ENCODE measurements at places on chromosomes 5 and 9. TPM values are rescaled to one million over a fixed set of nuclear protein-coding genes. Genes with fewer than 3 reads are reported as not detected.
A peak's percentile ranks its signal among the peaks of the same experiment; 100 is the strongest.

- DNase-seq = no peak
Observed at GRCh38 chr9:87648606-87649005, 77.3 kb upstream of the CTSL start.

DNA sequence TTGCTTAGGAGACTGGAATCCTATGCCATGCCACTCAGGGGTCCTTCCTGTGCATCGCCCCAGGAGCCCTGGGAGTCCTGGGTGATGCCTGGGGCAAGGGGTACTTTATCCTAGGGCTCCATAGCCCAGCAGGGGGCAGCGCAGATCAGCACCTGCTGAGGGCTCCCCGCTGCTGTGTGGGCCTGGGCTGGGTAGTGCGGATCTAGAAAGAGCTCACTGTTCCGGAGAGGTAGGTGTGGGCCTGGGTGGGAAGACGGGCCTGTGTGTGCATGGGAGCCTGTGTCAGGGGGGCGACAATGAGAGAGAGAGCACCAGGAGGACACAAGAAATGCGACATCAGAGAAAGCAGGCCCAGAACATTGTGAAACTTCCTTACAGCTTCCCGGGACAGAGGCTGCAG, 11.4 kb upstream of the DAB2IP start:
- DNase-seq = peak; percentile 69

GRCh38 chr5:88884608-88884877, 1.6 kb upstream of the MEF2C start:
- DNase-seq = no peak

- DNase-seq = no peak
Observed at GRCh38 chr9:95000821-95001220, 274.3 kb downstream of the AOPEP start.

GRCh38 chr5:160305319-160305718, 7.0 kb downstream of the CCNJL start:
- DNase-seq = no peak

- no peak for DNase-seq
Observed at GRCh38 chr5:2677689-2678088, 73.8 kb downstream of the IRX2 start.

- no peak for DNase-seq
Observed at GRCh38 chr5:116604805-116605204, 30.2 kb upstream of the SEMA6A start.

- no peak for DNase-seq
Observed at GRCh38 chr5:74521401-74521800, 119.1 kb downstream of the ENC1 start.

DNA sequence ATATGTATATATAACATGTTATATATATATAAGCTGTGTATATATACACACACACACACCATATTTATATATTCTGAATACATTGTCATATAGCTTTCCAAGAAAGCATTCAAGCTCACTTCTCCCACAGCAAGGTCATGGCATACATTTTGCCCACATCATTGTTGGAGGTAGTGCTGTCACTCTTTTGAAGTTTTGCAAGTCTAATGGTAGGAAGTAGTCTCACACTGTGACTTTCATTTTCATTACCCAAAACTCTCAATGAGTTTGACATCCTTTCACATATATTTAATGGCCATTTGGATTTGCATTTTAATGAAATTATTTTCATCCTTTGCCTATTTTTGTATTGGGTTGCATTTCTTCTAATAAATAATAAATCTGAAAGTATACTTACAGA, 59.8 kb upstream of the COX7C start:
- DNase-seq = no peak

DNA sequence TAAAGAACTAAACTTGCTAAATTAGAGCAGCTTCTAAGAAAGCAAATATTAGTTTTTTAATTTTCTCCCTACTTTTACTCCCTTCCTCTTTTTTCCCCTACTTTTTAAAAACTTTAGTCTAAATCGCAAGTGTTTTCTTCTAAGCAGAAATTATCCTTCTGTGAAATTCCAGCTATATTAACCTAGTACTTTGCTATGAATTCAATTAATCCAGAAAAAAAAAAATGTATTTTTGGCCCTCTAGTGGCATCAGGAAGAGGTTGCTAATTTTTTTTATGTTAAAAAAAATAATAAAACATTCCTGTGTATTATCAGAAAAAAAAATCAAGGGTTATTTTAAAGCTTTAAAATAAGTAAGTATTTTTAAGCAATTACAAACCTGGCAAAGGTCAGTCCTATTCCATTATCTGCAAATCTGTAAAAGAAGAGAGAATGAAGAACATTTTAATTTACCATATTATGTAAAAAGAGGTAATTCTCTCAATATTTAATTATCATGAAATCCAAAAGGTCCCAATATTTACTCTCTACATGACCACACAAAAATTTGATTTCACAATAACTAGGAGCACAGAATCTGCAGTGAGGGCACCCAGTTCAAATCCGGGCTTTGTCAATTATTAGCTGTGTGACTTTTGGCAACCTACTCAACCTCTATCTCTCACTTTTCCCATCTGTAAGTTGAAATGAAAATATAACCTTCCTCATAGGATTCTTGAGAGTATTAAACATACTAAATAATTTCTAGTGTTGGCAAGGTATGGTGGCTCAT, 52.0 kb downstream of the CEMIP2 start:
- DNase-seq = peak; percentile 62

DNA sequence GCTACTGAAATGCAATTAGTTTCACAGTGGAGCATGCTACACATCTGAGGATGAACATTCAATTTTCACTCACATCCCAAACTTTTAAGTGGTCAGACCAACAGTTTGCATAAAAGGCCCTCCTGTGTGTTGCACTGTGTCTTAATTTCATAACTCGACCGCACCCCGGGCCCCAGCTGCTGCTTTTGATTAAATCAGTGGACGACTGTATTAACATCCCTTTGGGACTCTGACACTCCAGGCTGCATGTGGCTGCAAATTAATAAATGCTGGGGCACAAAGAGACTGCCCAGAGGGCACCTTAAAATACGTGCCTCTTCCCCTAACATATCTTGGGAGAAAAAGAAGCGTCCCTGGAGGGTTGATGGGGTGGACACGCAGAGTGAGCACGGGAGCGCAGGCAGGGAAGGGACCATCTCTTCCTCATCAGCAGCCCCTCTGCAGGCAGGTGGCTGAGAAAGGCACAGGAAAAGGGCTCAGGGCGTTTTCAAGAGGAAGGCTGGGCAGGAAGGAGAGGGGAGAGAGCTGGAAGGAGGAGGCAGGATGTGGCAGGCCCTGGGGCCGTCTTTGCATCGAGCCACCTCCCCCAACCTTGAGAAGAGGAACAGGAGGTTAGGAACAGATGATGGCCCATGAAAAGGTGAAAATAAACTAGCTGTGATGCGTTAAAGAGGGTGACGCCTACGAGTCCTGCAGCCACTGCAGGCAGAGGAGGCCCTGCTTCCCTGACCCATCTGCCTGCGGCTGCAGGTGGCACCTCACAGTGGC, 18.6 kb downstream of the MED10 start:
- DNase-seq = no peak

DNA sequence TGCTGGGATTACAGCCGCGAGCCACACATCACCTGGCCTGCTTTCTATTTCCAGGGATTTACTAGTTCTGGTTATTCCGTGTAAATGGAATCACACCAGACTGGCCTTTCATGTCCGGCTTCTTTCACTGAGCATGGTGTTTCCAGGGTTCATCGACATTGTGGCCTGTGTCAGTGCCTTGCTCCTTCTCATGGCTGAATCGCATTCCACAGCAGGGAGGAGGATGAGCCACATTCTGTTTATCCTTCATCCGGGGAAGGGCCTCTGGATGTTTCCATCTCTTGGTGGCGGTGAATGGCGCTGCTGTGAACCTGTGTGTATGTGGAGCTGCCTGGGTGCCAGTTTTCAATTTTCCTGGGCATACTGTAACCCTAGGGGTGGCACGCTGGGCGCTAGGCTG, 58.7 kb upstream of the RNU6ATAC start:
- peak; percentile 52 for DNase-seq

- DNase-seq = no peak
Observed at GRCh38 chr5:90585337-90585986, 26.9 kb downstream of the ADGRV1 start.

DNA sequence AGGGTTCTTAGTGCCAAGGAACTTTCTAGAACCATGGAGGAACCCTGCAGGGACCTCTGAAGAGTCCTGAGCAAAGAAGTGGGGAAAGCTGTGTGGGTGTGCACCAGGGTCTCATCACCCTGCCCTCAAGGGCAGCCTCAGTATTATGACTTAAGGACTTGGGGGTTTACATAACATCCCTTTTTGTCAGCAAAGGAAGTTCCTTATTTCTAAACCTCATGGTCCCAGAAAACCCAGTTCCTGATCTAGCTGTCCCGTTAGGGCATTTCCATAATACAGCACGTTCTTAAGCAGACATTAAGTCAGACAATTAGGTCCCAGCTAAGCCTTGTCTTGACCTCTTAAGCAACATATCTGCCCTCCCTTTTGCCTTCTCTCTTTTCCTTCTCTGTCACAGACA, 57.3 kb downstream of the DAPK1 start:
- DNase-seq = no peak

- DNase-seq = no peak
Observed at GRCh38 chr5:6383376-6383775, 5.0 kb upstream of the MED10 start.

- DNase-seq = no peak
Observed at GRCh38 chr5:56622141-56622540, 193.2 kb upstream of the MAP3K1 start.

DNA sequence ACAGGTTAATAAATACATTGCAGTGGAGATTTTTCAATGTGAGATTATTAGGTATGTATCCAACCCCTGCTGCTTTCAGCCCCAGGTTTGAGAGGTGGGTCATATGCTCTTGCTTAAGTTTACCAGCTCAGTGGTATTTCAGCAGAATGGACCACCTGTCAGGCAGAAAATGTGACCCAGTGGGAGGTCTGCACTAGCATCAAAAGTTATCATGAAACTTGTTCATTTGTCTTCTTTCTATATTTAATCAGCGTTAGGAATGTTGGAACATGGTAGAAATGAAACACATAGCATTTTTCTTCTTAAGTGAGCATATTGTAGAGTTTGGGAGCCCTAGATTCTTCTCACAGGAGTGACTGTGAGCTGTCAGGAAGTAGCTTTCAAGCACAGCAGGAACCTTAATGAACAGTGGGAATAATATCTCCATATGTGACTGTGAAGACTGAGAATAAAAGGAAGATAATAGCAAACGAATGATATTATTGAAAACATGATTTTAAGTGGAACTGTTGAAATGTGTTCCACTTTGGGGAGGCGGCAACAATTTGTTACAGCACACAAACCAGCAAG, 596.9 kb upstream of the CDH6 start:
- no peak for DNase-seq

- DNase-seq = peak; percentile 84
Observed at GRCh38 chr9:133978226-133978898, 13.8 kb downstream of the VAV2 start.

DNA sequence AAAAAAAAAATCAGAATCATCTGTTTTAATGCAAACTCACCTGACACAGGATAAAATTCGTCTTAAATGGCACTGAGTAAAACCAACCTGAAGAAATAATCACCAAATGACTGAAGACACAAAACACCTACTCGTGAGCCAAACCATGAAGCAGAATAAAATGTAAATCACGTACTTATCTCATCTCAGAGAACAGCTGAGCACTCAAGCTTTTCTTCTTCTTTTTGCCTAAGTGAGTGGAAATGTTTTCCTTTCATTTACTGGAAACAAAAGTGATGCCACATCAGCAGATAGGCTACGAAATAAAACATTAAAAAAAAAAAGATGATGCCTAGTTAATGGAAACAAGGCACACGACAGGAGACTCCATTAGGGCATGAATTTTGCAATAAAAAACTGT, 36.4 kb downstream of the ATPSCKMT start:
- DNase-seq = no peak

GRCh38 chr5:69276422-69277174, 41.9 kb downstream of the CDK7 start:
- no peak for DNase-seq

DNA sequence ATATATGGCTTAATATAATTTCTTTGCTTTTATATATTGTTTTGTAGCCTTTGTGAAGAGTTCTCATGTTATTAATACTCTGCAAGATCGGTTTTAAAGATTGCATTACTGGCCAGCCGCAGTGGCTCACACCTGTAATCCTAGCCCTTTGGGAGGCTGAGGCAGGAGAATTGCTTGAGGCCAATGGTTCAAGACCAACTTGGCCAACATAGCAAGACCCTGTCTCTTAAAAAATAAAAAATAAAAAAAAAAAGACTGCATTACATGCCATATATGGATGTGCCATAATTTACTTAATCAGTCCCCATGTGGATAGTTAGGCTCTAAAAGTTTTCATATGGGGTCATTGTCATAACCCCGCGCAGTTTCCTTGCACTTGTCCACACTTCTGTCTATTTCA, 31.0 kb upstream of the TNFAIP8 start:
- DNase-seq = no peak

DNA sequence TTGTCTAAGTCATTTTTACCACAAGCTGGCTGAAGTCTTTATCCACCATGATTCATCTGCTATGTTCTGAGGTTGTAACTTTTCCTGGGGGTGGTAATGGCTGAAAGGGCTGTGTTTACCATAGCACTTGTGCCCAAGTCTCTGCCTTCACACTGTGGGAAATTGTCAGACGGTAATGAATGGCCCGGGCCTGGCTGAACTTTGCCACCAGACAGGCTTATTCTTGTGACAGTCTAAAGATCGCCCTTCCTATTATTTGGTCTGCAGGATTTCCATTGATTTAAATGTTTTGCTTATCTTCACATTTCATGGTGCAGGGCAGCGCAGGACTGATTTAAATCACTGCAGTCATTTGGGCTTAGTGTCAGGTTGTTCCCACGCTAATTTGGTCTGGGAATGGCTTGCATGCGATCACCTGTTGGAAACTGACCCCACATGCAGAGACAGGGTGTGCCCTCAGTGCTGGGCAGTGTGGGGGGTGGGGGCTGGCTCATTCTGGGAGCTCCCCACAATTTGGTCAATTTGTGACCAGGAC, 109.3 kb upstream of the ICE1 start:
- DNase-seq = peak; percentile 63

GRCh38 chr9:9352877-9353481, 1259.8 kb downstream of the PTPRD start:
- DNase-seq = no peak

GRCh38 chr9:124685217-124685616, 85.9 kb downstream of the NR6A1 start:
- no peak for DNase-seq

- no peak for DNase-seq
Observed at GRCh38 chr9:133775951-133776905, 38.1 kb upstream of the SARDH start.

- DNase-seq = no peak
Observed at GRCh38 chr9:136080716-136081112, 14.4 kb downstream of the NACC2 start.

GRCh38 chr5:91434348-91434747, 51.2 kb upstream of the ARRDC3 start:
- no peak for DNase-seq

- DNase-seq = no peak
Observed at GRCh38 chr5:95900383-95900958, 61.2 kb downstream of the ELL2 start.

HNRNPAB gene
- total RNA-seq = 56.1 TPM

DNLZ gene
- total RNA-seq = 13.8 TPM

BRD9 gene
- 19.0 TPM for total RNA-seq

PRDM9 gene
- total RNA-seq = 0.08 TPM

JMY gene
- 5.5 TPM for total RNA-seq

NUTM2F gene
- 0.08 TPM for total RNA-seq

TSSK1B gene
- total RNA-seq = not detected

PCDHGC4 gene
- 0.65 TPM for total RNA-seq

PLCXD3 gene
- 1.2 TPM for total RNA-seq

OTULINL gene
- total RNA-seq = 1.4 TPM

MEIKIN gene
- total RNA-seq = not detected

CCDC180 gene
- 1.1 TPM for total RNA-seq

CDH6 gene
- total RNA-seq = 1.3 TPM

PGM5 gene
- total RNA-seq = 2.9 TPM

SLC12A2 gene
- 3.8 TPM for total RNA-seq

MYOZ3 gene
- total RNA-seq = 0.18 TPM

TEK gene
- 4.4 TPM for total RNA-seq

All from left lobe of liver (tissue), 2 donors.